ENCODE measurements at places on chromosomes 2 and 18.

- DNase-seq: no peak
These were observed 116.4 kb downstream of the ZNF516 start for GRCh38 chr18:76378526-76379215.

DNA sequence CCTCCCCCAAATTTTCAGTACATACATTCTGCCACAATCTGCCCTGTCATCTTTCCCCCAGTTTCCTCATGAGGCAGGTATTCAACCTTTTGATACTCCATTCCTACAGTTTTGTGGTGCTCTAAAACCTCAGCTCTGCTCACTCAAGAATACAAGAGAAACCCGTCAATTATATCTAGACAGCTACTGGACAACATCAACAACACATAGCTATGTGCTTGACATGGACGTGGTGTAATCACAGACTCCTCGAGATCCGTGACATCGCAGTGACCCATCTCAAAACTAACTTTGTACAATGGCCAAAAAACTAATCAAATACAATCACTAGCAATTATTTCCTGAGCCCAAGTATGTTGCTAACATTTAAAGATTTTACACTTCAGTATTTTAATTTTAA lies 23.6 kb downstream of the WDSUB1 start:
- no peak for DNase-seq

DNA sequence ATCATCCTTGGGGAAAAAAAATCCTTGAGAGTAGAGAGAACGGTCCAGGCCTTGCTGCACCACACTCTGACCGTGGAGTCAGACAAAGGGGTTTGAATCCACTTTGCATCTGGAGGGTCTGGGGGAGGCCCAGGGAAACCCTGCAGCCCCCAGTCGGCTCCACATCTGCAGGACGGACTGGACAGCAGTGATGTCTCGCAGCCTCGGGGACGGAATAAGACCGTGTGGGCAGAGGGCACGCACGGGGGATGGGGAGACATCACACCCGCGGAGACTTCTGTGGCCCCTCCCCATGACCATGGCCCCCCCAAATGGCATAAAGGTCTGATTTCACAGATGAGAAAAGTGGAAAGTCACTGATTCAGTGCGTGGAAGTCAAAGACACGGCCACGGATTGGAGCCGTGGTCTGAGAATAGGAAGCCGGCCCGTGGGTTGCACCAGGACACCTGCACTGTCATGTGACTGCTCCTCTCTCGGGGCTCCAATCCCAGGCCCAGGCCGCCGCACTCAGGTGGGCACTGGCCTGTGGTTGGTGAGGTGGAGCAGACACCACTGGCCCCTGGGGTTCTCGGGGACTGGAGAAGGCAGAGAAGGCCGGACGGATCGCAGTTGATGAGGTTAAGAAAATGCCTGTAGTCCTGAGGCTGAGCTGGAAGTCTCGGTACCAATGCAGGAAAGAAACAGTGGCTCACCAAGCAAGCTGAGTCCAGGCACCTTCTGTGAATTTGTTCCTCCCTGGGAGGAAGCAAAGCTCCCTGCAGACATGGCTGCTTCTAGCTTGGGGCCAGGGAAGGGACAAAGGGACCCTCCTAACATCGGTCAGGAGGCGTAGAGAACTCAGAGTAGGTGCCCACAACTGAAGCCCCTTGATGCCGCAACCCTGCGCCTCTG lies 61.8 kb downstream of the RTP5 start:
- no peak for DNase-seq

DNA sequence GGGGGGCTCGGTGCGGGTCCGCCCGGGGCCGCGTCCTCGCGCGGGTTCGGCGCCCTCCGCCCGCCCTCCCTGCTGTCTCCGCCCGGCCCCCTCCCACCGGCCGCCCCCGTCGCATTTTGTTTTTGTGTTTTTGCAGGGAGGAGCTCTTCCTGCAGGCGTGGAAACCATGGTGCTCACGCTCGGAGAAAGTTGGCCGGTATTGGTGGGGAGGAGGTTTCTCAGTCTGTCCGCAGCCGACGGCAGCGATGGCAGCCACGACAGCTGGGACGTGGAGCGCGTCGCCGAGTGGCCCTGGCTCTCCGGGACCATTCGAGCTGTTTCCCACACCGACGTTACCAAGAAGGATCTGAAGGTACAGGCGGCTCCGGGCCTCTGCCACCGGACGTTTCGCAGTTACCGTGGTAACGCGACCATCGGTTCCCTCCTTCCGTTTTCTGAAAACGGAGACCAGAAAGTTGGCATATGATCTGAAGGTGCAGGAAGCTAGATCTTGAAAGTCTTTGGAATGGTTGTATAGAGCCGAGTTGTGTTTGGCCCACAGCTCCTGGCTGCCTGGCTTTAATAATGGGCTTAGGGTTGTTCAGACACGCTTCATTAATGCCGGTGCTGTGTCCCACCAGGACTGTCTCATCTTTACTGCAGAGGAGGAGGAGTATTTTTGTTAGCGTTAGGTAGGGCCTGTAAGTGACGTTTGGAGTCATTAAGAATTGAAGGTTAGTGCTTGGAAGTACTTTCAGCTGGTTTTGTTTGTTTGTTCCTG lies 891 bp downstream of the KDM3A start:
- peak; percentile 45 for DNase-seq

DNA sequence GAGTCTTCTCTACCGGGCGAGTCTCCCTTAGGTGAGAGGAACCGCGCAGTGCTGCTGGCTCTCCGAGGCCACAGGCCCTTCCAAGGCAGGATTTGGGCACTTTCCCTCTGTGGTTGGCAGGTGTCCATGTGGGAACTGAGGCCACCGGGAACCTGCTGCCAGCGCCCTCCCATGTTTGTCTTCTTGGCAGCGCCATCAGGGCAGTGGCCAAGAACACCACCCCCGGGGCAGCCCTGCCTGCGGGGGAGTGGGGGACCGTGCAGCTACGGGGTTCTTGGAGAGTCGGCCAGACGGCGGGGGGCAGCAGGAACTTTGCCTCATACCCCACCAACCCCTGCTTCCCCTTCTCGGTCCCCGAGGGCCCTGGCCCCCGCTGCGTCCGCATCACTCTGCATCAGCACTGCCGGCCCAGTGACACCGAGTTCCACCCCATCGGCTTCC lies 10.0 kb downstream of the CAPN10 start:
- peak; percentile 42 for DNase-seq

DNA sequence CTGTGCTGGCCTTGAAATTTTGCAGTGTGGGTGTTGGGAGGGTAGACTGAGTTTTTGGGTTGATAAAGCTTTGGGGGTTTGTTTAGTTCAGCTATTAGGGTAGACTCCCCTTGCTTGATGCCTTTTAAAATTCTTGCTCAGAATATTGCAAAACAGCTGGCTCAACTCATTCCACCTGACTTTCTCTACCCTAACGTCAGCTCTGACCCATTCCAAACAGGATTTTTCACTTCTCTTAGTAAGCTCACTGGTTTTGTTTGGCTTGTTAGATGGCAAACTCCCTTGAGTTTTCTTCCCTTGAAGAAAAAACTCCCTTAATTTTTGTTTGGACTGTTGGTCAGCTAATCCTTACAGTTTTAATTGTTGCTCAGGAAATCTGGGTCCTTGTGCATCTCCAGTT lies 195.1 kb upstream of the DTNA start:
- no peak for DNase-seq

DNA sequence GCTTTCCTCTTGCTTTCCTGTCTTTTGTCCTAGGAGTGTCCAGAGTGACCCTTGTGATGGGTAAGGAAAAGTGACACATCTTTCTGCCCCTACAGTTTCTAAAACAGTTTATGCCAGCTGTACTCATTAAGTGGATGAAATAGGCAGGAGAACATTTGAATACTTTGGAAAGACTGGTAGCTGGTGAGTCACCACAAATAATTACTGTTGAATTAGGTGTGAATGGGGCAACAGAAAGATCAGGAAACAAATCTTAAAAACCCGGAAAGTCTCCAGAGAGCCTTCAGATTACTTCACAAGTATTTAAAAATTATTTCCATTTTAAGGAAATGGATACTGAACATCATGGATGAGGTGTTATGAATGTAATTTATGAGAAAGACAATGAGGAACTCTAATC lies 278.5 kb downstream of the CLIP4 start:
- no peak for DNase-seq

DNA sequence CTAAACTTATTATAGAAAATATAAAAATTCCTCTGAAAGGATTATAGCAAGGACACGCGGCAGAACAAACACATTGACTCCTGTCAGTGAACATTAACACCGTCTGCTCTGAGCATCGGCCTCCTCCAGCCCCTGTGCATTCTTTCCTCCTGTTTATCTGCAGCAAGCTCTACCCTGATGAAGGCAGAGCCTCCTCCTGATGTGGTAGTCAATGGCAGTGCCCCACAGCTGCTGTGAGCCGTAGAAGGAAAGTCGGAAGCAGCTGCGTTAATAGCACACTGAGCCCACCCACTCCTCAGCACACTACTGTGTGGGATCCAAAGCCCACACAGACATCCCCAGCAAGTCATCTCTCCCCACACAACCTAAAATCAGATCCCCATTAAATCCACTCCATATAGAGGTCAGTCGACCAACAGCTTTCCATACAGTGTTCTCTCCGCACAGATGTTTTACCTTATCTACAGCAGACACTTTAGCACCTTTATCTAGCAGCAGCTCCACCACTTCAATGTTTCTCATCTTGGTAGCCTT lies 41.0 kb downstream of the KIDINS220 start:
- no peak for DNase-seq

GRCh38 chr2:46893269-46893939 lies 22.2 kb downstream of the MCFD2 start:
- DNase-seq: no peak

DNA sequence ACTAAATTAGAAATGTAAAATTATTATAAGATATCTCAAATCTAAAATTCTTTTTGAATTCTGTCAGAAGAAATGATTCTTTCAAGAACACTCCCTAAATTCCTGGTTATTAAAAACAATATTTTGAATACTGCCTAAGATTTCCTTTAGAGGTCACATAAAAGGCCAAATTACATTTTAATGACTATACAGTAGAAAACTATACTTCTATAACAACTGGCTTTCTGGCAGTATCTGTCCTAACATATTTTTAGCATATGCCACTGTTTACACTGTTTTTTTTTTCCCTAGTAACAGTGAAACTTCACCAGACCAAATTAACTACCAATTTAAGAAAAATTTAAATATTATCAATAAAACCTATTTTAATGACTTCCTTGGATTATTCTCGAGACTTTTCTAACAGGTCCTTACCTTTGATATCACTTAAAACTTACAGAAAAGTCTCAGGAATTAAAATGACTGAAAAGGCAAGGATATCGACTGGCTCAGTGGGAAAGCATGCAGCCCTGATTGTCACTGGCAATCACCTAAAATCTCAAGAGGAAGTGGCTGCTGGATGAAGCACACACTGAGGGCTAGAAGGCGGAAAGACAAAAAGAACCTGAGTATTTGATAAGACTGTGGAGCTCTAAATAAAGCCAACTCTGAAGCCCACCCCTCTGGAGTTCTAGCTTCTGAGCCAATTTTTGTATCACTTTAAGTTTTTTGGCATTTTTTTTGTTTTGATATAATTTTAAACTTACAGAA lies 59.6 kb downstream of the SPIRE1 start:
- DNase-seq: no peak

- DNase-seq: no peak
These were observed 64.2 kb downstream of the SCG2 start for GRCh38 chr2:223537651-223538601.

- DNase-seq: no peak
These were observed 66.7 kb downstream of the ETAA1 start for GRCh38 chr2:67463810-67464209.

DNA sequence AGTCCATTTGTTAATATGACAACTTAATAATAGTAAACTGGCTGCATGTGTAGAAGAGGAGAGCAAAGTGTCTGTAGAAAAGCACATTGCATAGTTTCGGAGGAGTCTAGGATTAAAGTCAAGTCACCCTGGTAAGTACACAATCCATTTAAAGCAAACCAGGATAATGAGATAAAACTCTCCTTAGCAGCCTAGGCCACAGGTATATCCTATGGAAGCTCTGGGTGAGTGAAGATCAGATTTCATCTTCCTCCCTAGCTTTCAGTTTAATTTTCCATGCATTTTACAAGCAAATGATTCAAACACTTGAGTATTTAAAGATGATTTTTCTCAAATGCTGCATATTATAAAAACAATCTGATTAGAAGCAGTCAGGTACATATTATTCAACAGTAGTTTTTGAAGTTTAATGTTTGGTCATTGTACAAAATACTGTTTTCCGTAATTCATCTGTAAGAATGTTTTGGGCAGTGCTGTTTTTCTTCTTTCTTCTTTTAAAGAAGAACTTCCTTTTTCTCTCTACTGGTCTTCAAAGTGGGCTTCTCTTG lies 10.2 kb downstream of the CERS6 start:
- DNase-seq: no peak

GRCh38 chr18:79568543-79569205 lies 110.9 kb upstream of the CTDP1 start:
- no peak for DNase-seq

GRCh38 chr2:73995810-73996209 lies 11.1 kb downstream of the TET3 start:
- no peak for DNase-seq

GRCh38 chr2:189221811-189222467 lies 42.4 kb upstream of the COL5A2 start:
- DNase-seq: no peak

- no peak for DNase-seq
These were observed 130.1 kb upstream of the GALNT5 start for GRCh38 chr2:157127249-157128012.

GRCh38 chr18:54939361-54939917 lies 19.8 kb downstream of the CCDC68 start:
- no peak for DNase-seq

GRCh38 chr2:65668744-65669143 lies 236.3 kb upstream of the SPRED2 start:
- DNase-seq: no peak

GRCh38 chr18:56647951-56648893 lies 2.9 kb upstream of the WDR7 start:
- DNase-seq: no peak

DNA sequence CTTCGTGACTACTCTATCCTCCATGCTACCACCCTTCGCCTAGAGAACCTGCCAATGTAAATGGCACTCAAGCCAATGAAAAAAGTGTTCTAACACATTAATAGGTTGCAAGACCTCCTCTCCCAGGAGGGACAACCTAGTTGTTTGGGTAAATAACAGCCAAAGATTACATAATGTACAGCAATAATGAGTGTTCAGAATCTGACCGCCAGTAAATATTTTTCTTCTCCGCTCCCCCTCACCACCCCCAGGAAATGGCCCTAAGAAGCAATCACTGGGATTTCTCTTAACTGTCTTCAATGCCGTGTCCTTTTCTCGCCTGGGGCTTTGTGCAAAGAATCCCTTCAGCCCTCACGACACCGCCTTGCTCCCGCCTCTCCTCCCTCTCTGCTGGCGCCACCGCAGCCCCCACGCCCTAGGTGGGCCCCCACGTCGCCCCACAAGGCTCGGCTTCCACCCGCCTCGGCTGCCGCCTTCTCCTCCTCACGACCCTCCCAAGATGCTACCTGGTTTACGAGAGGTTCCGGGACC lies 458 bp downstream of the HYCC2 start:
- DNase-seq: no peak

DNA sequence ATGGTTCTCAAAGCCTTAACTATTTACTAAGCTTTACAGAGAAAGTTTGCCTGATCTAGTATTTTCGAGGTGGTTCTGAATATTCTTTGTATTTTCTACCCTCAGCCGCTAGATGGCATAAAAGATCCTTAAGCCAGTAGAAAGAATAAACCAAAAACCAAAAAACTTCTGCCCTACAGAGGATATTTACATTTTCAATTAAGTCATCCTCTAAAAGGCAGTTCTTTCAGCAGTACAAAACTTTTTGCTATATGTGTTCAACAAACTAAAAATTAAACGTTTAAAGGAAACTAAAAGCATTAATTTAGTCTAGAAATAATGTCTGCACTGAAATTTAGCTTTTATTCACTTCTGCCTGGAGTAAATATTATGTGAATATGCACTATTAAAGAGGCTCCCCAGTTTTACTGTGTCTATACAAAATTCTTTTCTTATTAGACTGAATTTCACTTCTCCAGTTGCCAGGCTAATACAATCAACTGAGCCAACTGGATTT lies 297.5 kb downstream of the PIEZO2 start:
- peak; percentile 23 for DNase-seq

Measured in amygdala (tissue), 56 donors.